Stimulated activated CD8-positive, alpha-beta memory T cell treated with anti-CD3 and anti-CD28 coated beads, Interleukin-15, amount 100 ng/mL, for 4 hours (primary cell): ENCODE measurements at places on chromosomes 5 and 9.

DNA sequence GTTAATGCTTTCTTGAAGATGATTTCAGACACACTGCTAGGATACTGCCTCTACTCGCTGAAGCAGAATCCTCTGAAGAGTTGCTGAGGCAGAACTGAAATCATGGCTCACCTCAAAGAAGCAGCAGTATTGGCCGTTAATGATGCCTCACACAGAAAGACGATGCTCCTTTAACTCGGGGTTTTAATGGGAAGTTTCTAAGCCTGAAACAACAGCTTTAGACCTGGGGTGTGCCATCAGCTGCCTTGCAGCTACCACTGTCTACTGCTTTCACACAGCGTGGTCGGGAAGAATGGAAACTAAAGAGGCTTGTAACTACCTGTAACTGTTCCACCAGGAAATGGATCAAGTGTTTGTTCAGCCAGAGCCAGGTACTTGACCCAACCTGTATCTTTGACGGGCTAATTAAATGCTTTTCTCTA is at the start of gene CTXN3:
TSS of gene CTXN3 (plus strand) at position 65 of the 422 bp plus-strand sequence. CDS start 8,440 bp downstream, outside the sequence.
- no peak for DNase-seq

- DNase-seq: no peak
Observed at GRCh38 chr9:126618585-126619360, 5.0 kb downstream of the LMX1B start.

DNA sequence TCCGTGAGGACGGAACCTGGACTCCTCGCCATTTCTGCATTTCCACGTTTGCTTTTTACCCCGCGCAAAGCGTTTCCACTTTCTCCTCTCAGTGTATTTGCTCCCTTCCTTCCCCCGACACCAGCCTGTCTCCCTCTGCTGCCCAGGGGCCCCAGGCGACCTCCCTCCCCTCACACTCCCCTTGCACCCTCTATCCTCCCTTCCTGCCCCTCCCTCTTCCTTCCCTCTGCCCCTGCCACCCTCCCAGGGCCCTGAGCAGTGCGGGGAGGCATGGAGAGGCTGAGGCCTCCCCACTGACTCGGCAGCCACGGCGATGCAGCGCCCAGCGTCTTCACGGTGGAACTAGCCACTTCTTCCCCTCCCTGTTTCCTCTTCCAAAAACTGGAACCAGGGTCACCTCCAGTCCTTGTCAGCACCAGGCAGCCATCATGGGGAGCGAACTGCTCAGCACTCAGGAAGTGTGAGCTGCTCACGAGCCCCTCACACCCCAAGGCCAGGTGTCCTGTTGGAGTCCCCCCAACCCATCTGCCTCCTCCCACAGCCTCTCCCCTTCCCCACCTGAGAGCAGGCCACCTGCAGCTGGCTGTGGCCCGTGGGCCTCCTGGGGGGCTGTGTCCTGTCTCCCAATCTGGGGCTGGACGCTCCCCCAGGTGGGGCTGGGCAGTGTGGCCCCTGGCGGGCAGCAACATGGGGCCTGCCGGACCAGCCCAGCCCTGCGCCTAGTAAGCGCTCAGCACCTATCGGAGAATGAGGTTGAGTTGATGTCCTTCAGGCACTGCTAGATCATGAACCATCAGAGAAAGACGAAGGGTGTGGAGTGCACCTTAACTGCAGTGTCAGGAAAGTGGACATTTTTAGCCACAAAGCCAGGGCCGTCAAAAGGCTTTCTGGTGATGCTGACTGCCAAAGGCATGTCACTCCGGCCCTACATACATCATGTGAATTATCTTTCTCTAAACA is 17.5 kb downstream of the UBE2QL1 start:
- DNase-seq: no peak

- DNase-seq: no peak
Observed at GRCh38 chr9:33175649-33176325, 8.7 kb upstream of the B4GALT1 start.

DNA sequence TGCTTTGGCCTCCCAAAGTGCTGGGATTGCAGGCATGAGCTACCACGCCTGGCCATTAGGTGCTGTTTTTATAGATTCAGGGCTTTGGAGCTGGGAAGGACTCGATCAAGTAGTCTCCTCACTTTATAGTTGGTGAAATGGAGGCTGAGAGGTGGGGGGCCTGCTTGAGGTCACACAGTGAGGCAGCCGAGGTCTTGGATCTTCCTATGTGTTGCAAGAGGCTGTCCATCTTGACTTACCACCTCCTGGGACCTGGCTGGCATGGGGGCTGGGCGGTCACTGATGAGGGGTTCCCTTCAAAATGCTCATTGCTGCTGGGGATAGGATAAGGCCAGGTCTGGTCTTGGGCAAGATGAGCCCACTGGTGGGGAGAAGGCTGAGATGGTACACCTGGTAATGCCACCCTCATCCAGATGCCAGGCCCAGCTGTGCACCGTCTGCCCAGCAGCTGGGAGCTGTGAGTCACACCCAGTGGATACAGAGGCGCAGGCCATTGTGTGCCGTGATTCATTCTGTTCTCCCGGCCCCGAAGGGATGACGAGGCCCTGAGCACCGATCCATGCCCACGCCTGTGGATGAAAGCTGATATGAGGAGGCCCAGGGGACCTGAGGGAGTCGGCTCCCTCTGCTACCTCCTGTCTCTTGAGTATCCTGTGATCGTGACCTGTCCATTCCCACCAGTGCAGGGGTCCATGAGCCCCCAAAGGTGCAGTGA is 10.5 kb upstream of the NDST1 start:
- DNase-seq: no peak

DNA sequence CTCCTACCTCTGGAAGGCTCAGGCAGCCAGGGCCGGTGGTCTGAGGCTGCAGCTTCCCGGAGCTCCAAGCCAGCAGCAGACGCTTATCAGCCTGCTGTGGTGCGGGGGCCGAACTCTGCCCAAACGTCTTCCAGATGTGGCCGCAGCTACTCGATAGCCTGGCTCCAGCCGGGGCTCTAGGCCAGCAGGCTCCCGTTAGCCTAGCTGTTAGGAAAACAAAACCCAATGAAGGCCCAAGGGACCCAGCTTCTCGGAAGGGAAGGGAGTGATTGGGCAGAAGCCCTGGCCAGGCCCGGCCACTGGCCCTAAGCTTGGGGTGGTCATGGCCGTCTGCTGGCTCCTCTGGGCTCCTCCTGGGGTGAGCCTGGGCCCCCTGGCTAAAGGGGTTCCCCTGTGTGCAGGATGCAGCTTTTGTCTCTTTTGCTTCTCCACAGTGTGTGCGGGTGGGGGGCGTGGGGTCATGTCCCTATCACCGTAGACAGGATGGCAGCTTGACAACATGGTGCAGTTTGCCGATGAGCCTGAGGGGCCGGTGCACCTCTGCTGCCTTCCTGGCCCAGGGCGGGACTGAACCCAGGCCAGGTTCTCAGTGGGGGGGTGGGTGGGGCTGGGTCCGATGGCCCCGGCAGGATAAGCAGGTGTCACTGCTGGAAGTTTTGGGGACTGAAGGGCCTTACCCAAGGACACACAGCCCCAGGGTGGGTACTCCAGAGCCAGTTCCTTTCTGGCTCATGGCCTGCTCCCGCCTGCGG is 18.7 kb downstream of the MYMK start:
- DNase-seq: no peak

- DNase-seq: no peak
Observed at GRCh38 chr9:79670269-79670961, 98.7 kb downstream of the TLE4 start.

GRCh38 chr5:138568061-138568824 is 7.0 kb downstream of the HSPA9 start:
- no peak for DNase-seq

DNA sequence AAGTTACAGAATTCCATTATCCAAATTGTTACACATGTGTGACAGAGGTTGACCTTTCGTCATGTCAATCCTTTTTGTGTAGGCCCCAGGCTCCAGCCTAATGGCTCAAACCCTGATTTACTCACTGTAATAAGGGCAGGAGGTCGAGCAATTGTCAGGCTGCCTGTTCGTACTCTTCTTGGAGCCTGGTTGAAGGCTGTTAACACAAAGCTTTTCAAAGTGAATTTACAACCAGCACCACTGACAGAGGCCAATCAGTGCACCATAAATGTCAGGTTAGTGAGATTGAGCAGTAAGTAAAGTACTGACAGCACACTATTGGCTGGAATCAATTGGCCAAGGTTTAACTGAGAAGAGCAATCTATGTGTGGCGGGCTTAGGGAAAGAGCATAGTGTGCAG is 16.8 kb downstream of the PRDM6 start:
- DNase-seq: no peak

GRCh38 chr9:36834736-36835135 is 199.3 kb downstream of the PAX5 start:
- no peak for DNase-seq

- DNase-seq: no peak
Observed at GRCh38 chr5:168609806-168610482, 30.8 kb upstream of the PANK3 start.

DNA sequence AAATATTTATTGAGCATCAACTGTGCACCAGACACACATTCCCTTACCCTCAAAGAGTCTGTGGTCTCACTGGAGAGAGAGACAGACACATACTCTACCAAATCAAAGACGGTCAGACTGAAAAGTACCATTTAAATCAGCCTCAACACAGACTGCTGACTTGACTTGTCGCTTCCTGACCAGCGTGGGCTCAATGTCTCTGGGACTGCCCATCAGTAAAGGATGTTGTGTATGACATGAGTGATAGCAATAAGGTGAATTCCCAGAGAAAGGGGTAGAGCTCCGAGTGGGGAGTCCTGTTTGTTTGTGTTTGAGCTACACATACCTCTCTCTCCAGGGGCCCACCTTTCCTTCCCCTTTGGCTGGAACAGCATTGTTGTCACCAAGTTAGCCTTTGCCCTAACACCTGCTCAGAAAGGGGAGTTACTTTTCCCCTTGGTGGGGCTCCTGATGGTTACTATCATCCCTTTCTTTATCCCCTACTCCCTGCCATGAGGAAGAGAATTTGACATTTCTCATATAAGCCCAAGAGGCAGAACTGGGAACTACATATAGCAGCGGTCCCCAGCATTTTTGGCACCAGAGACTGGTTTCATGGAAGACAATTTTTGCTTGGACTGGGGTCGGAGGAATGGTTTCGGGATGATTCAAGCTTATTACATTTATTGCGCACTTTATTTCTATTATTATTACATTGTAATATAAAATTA is 33.9 kb downstream of the NR4A3 start:
- no peak for DNase-seq

- no peak for DNase-seq
Observed at GRCh38 chr5:163245584-163245983, 191.8 kb upstream of the CCNG1 start.

DNA sequence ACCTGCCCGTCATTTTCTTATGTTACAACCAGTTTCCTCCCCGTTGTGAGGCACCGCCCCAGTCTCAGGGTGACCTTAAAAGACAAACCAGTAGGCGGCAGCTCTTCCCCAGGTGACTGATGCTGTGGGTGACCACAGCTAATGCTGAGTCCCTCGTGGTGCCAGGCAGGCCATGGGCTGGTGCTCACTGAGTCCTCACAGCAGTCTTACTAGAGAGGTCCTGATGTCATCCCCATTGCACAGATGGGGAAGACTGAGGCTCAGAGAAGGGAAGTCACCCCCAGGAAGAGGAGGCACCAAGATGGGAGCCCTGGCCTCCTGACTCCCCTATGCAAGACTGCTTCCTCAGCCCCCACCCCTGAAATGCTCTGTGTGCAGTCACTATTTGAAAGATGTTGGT is 978 bp downstream of the CFAP157 start:
- DNase-seq: no peak

- DNase-seq: no peak
Observed at GRCh38 chr5:9362600-9362999, 183.3 kb downstream of the SEMA5A start.

GRCh38 chr5:160287378-160288051 is 24.8 kb downstream of the CCNJL start:
- DNase-seq: no peak

- DNase-seq: no peak
Observed at GRCh38 chr5:159202151-159202550, 7.2 kb downstream of the RNF145 start.

GRCh38 chr5:79876456-79876855 is 114.6 kb downstream of the MTX3 start:
- no peak for DNase-seq

- no peak for DNase-seq
Observed at GRCh38 chr5:56306433-56307150, 73.5 kb upstream of the ANKRD55 start.

- no peak for DNase-seq
Observed at GRCh38 chr9:114507726-114508125, 2.5 kb upstream of the WHRN start.

DNA sequence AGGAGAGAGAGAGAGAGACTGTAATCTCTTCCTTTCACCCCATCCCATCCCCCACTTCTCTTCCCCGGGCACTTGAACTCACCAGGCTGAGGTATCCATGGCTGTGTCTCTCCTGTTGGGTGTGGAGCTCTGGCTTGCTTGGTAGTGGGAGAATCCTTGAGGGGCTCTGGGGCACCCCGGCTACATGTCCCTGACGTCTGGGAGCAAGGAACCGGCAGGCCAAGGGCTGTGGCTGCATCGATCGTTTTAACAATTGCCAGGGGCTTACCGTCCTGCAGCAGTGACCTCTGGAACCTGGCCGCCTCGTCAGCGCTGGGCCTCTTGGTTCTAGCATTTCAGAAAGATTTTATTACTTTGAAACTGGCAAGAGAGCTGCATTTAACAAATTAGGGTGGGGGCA is 30.0 kb downstream of the FGF18 start:
- DNase-seq: no peak

GRCh38 chr5:147310059-147310704 is 75.4 kb downstream of the STK32A start:
- no peak for DNase-seq

- no peak for DNase-seq
Observed at GRCh38 chr5:145908206-145908960, 28.0 kb upstream of the SH3RF2 start.

DNA sequence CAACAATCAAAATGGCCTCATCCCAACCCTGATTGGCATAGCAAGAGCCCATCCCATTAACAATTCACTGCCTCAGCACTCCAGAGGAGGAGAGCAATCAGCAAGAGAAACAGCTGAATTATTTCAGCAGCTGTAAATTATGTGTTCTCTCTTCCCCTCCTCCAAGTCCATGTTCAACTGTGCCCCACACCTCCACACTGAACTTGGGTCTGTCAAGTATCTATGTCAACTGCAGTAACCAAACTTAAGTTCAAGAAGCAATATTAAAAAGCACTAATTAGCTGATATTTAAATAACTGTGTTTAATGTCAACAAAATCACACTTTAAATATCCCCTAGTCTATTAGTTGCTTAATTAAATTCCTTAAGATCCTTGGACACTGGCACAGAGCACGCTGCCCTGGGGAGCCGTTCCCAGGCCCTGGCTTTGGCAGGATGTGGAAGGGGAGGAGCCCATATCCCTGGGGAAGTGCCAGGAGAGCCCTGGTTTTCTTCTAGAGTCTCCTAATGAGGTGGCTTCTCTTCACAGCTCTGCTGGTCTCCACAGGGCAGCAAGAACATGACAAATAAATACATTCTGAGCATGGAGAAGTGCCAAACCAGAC is 50.6 kb downstream of the SIL1 start:
- no peak for DNase-seq

GRCh38 chr5:10288592-10289219 is 19.0 kb downstream of the CMBL start:
- no peak for DNase-seq

- DNase-seq: no peak
Observed at GRCh38 chr9:72480921-72481320, 40.5 kb upstream of the TMC1 start.
